ENCODE measurements at places on chromosomes 7 and 10. TPM values are rescaled to one million over a fixed set of nuclear protein-coding genes. Genes with fewer than 3 reads are reported as not detected.

DNA sequence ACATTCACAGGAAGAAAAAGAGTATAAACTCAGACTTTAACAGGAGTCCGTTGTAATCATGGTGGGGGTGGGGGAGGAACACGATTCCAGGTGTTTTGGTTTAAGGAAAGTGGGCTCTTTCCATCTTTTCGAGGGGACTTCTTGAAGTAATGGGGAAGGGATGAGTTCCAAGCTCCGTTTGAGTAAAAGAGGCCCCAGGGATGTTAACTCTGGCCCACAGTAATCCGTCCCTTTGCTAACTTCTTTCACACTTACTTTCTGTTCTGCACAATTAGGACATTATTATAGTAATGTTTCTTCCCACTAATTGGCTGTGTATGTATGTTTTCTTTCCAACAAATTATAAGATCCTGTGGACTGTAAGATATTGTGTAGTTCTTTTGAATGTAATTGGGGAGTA is 374.4 kb downstream of the BBS9 start:
- DNase-seq = no peak

DNA sequence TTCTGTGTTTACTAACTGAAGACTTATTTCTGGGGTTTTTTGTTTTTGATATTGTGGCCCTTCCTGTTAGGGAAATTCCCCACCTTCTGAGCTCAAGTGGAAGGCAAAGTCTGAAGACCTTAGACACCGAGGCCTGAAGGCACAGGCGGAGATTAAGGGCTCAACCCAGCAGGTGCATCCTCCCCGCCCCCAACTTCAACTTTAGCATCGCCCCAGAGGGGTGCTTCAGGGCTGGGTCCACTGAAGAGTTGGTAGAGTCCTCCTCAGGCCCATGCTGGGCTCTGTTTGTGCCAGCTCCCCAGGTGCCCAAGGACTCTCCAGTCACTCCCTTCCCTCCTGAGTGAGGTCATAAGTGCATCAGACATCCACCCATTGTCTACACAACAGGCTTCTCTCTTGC is 9.4 kb upstream of the PPIA start:
- no peak for DNase-seq

- no peak for DNase-seq
Measured at GRCh38 chr10:104478380-104478779, 124.7 kb downstream of the CFAP58 start.

The AOAH gene
- not detected for total RNA-seq

- DNase-seq = no peak
Measured at GRCh38 chr7:26553128-26553527, 261.5 kb downstream of the SNX10 start.

GRCh38 chr7:100019908-100020307 is 4.5 kb downstream of the ZKSCAN1 start:
- DNase-seq = no peak

The TRIL gene
- total RNA-seq = under 0.01 TPM

DNA sequence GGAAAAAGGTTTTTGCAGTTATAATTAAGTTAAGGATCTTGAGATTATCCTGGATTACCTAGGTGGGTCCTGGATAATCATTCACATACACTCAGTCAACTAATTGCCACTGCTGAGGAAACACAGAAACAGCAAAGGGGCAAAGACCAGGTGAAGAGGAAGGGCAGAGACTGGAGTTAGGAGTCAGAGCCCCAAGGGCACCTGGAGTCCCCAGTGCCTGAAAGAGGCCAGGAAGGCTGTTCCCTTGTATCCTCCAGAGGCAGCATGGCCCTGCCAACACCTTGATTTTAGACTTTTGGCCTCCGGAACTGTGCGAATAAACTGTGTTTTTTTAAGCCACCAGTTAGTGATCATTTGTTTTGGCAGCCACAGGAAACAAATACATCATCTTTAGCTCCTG is 24.6 kb downstream of the PRR15 start:
- no peak for DNase-seq

DNA sequence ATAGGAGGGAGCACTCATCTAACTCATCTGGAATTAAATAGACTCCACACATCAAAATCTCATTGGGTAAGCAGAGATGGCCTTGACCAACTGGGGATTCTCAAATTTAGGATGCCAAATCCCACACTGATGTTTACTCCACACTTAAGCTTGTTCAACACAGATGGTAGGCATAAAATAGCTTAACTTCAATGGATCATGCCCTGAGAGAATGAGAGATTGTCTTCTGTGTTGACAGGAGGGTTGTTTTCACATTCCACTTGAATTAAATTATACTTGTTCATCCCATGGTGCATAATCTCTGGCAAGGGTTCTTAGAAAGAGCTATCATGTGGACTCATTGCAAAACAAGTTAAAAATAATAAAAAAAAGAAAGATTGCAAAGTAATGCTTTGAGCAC is 391.4 kb downstream of the PLXDC2 start:
- DNase-seq = no peak

- no peak for DNase-seq
Measured at GRCh38 chr7:132410385-132410784, 165.9 kb downstream of the PLXNA4 start.

The TIAL1 gene
- total RNA-seq = 40.9 TPM

- DNase-seq = no peak
Measured at GRCh38 chr10:113055458-113055857, 105.4 kb downstream of the TCF7L2 start.

Data from fibroblast of villous mesenchyme (primary cell).